ENCODE measurements at places on chromosomes 7 and 10.

DNA sequence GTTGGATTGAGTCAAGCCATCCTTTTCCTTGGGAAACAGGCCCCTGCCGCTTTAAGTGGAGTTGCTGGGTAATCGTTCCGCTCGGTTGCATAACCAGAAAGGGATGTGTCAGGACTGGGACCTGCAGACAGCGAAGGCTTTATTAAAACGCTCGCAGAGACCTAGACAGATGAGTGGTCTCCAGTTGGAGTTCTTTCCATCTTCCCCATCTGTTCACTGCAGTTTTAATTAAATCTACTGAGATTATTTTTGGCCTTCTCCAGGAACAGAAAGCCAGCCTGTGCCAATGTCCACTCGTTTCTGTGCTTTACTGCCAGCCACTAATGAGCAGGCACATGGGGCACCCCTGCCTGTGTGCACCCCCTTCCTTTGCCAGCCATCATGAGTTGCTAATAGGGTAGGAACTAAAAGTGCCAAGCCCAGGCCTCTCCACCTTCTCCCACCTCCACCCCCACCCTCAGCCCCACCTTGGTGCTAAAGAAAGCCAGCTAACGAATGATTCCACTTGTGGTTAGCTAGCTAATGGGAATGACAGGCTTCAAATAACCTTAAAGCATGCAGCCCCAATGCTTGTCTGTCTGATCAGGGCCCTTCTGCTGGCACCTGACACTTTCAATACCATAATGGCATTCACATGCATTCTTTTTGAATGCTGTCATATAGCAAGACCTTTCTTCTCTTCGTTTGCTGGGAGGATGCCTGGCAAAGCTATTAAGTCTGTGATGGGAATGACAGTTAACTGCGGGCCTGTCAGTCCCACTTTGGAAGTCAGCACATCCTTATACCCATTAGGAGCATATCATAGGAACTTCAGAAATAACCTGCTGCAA lies 556.8 kb upstream of the GALNT17 start:
- no peak for DNase-seq

- DNase-seq: no peak
Observed at GRCh38 chr10:133125901-133126300, 34.1 kb upstream of the KNDC1 start.

DNA sequence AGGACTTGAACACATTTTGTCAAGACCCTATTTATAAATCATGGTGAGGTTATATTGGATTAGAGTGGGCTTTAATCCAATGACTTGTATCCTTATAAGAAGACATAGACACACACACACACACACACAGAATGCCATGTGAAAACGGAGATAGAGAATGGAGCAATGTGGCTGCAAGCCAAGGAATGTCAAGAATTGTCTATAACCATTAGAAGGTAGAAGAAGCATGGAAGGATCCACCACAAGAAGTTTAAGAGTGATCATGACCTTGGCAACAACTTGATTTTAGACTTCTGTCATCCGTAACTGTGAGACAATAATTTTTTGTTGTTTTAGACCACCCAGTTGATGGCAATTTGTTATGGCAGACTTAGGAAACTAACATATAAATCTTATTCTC lies 514.2 kb downstream of the TFEC start:
- DNase-seq: no peak

DNA sequence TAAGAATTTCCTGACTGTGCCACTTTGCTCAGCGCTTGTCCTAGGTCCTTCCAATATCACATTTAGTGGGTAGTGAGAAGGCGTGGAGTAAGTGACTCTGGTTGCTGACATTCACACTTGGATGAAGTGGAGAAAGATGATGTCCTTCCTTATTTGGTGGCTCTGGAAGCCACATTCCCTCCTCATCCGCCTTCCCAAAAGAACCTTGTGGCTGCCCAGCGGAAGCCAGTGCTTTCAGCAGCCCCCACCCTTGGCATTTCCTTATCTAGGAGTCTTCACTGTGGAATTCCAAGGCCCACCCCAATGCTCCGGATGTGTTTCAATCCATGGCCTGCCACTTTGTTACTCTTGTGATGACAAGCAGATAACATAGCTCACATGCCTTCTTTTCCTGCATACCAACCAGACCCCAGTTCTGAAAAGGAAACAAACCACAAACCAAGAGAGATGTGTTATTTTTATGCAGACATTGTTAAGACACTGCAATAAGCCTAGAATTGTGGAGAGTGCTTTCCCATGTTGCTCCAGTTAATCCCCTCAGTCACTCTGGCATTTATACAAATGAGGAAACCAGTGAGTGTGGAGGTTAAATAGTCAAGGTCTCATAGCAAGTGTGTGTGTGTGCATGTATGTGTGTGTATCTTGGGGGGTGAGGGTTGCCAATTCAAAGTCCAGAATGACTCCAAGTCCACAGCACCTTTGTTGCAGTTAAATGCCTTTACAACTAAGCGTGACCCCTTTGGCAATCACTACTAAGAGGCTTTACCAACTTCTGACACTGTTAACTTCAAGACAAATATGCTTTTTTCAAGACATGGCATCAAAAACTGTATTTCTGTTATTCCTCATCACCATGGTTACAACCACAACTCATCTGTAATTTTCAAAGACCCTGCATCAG lies 10.3 kb upstream of the ANKRD1 start:
- no peak for DNase-seq

DNA sequence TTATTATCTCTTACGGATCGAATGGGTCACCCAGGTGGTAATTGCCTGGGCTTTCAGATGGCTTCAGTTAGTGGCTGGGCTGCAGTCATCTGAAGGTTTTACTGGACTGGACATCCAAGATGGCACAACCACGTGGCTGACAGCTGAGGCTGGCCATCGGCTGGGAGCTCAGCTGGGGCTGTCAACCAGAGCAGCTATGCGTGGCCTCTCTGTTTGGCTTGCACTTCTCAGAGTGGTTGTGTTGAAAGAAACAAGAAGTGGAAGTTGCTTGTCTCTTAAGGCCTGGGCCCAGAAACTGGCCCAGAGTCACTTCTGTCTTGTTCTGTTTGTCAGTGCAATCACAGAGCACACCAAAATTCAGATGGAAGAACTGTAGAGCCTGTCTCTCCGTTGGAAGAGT lies 5.7 kb upstream of the GDI2 start:
- no peak for DNase-seq

All from stimulated activated CD8-positive, alpha-beta memory T cell treated with anti-CD3 and anti-CD28 coated beads, Interleukin-7, amount 100 ng/mL, for 48 hours (primary cell).